Right ventricle myocardium superior (tissue), 1 donor: ENCODE measurements at places on chromosomes 1 and 21. TPM values are rescaled to one million over a fixed set of nuclear protein-coding genes. Genes with fewer than 3 reads are reported as not detected.

GRCh38 chr1:57820356-57821095 is 396.7 kb upstream of the DAB1 start:
- DNase-seq = no peak

DNA sequence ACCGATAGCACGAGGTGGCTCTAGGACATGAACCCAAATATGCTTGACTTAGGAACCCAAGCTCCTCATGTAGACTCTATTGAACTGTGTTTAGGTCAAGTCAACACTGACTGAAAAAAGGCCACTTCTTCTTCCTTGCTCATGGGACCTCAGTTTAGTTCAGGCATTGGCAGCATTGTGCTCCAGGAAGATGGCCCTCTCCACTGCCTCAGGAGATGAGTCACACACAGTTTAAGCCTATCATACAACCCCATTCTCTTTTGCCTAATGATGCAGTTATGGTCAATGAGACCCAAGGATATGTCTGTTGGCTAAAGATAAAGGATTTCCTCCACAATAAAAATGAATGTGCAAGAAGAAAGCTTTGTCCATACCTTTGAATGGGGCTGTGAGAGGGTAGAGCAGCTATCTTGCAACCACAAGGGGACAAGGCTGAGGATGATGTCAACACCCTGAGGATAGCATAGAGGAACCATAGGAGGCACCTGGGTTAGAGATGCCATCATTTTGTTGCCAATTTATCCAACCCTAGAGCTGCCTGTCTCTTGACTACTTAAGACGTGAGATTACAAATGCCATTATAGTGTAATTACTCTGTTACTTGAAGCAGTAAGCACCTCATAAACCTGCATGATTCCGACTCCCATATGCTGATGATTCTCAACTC is 3.0 kb upstream of the TRIM63 start:
- DNase-seq = no peak

C4BPB gene
- 0.46 TPM for total RNA-seq

SSU72 gene
- 106 TPM for total RNA-seq

DNA sequence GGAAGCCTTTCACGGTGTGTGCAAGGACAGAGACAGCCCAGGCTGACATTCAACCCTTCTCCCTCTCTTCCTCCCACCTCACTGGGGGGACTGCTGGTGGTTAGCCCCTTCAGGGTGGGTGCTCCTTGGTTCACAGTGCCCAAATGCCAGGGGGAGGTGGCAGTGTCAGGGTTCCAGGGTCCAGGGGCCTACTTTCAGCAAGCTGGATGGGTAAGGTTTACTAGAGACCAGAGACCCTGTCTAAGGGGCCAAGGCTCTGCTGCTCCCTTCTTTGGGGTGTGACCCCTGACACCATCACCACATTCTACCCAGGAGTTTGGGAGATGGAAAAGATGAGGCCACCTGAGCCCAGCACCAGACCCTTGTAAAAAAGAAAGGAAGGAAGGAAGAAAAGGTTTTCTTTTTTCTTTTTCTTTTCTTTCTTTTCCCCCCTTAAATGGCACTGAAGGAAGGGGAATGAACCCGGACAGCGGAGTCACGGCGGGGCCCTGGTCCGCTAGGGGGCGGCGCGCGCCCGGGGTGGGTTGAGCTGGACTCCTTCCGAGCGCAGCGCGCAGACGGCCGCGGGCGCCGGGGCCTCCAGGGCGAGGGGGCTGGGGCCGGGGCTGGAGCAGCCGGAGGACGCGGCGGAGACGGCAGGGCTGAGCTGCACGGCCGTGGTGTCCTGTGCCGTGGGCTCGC is 18.8 kb downstream of the KNCN start:
- peak; percentile 83 for DNase-seq

GRCh38 chr1:31745946-31746670 is 18.0 kb downstream of the ADGRB2 start:
- no peak for DNase-seq

DNA sequence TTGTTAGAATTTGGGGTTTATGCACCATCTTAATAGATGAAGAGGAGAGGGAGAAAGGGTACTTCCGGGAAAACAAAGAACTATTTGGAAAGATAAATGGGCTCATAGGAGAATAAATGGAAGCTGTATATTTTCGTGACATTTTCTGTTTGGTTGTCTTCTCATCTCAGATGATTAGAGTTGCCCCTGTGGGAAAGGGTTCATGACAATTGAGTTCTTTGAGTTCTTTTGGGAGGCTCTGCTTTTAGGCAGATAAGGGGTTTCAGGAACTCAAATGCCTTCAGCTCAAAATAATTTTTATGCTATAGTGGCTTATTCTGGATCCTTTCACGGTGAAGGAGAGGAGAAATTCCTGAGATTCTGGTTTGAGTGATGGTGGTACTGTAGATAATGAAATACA is 63.6 kb downstream of the CAMTA1 start:
- no peak for DNase-seq

DNA sequence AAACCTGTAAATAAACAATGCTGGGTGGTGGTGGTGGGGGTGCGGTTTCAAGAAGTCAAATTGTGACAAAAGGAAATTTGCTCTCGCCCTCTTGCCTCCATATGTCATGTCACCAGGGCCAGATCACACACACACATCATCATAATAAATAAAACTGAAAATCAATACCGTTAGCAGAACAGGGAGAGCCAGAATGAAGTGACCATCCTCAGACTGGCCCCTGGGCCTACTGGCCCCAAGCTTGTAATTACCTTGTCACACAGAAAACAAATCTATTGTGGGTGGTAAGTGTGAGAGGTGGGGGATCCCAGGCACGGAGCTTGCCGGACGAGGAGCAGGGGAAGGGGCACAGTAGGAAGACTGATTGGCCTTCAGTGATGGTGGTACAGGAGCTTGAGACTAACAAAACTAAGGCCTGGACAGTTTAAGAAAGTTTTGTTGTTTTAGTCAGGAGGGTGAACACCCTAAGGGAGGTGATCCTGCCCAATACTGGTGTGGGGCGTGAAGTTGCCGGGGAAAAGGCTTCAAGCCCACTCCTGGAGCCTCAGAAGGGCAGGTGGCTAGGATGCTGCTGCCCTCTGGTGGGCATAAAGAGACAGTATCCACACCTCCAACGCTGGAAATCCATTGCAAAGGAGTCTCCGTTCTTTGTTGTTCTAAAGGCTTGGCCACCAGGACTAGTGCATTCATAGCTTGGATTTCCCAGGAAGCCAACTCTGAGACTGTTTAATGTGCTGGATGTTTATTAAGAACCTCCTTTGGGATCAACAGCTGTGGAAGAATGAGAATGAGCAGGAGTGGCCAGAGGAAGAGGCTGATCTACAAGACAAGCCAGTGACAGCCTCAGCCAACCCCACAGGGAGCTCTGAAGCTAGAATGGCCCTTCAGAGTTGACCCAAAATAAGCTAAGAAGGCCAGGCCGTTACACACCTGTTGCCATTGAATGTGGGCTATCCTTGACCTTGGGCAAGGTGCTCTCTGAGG is 8.1 kb upstream of the C1orf216 start:
- peak; percentile 46 for DNase-seq
